A549 treated with dexamethasone at 1 μM for 4 hours (cell line): ENCODE measurements at places on chromosomes 5 and 9. TPM values are rescaled to one million over a fixed set of nuclear protein-coding genes. Genes with fewer than 3 reads are reported as not detected.

KLHL9 gene
- total RNA-seq = 15.3 to 21.4 TPM (median 19.5 TPM) in 5 replicates

TUSC1 gene
- 3.6 to 7.1 TPM (median 6.7 TPM) in 5 replicates for total RNA-seq

MAP1B gene
- total RNA-seq = 38.7 to 66.7 TPM (median 54.5 TPM) in 5 replicates

AHRR gene
- 3.8 to 5.5 TPM (median 5.4 TPM) in 5 replicates for total RNA-seq

SPINK13 gene
- 0.13 to 0.31 TPM (median 0.19 TPM) in 4 of 5 replicates, not detected in the other for total RNA-seq

MEIKIN gene
- not detected in 5 replicates for total RNA-seq

C5orf58 gene
- not detected in 5 replicates for total RNA-seq

SPARC gene
- total RNA-seq = 15.7 to 25.9 TPM (median 23.0 TPM) in 5 replicates

CAMK2A gene
- total RNA-seq = 0.54 to 0.85 TPM (median 0.77 TPM) in 5 replicates

NAIP gene
- total RNA-seq = 0.12 to 0.61 TPM (median 0.56 TPM) in 5 replicates

HEMGN gene
- total RNA-seq = not detected in 5 replicates

SLC6A18 gene
- total RNA-seq = not detected in 5 replicates
